Uterus (tissue), 4 donors: ENCODE measurements at places on chromosomes 2 and 18. TPM values are rescaled to one million over a fixed set of nuclear protein-coding genes. Genes with fewer than 3 reads are reported as not detected.
A peak's percentile ranks its signal among the peaks of the same experiment; 100 is the strongest.

- no peaks in the 10 kb centered on the region for H3K27me3 ChIP-seq
- H3K4me3 ChIP-seq = no peak overlapping the region
These were observed 10.2 kb upstream of the SCN3A start for GRCh38 chr2:165214093-165214492.

DNA sequence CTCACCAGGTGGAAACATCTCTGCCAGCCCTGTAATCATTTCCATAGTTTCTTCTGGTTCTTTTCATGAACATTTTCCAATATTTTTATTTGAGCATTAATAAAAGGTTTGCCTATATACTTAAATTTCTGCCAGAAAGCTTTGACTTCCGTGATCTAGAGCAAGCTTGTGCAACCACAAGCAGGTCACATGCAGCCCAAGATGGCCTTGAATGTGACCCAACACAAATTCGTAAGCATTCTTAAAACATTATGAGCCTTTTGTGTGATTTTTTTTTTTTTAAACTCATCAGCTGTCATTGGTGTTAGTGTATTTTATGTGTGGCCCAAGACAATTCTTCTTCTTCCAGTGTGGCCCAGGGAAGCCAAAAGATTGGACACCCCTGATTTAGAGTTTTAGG lies 51.6 kb downstream of the NEDD4L start:
- no peaks in the 10 kb centered on the region for H3K4me1 ChIP-seq
- no peak for DNase-seq
- H3K27ac ChIP-seq = no peak overlapping the region
- no peak overlapping the region for H3K4me3 ChIP-seq
- H3K36me3 ChIP-seq = no peaks in the 10 kb centered on the region

- no peaks in the 10 kb centered on the region for H3K36me3 ChIP-seq
- no peak overlapping the region for H3K4me3 ChIP-seq
These were observed 1566.6 kb upstream of the SLC39A10 start for GRCh38 chr2:194090251-194090905.

- H3K27me3 ChIP-seq = no peaks in the 10 kb centered on the region
- H3K27ac ChIP-seq = peak overlapping the region; percentile 88
- H3K36me3 ChIP-seq = no peaks in the 10 kb centered on the region
- DNase-seq = no peak
- H3K4me1 ChIP-seq = peaks cover 46% of the 10 kb centered on the region
These were observed 52.4 kb downstream of the ASAP2 start for GRCh38 chr2:9258953-9259399.

- H3K4me3 ChIP-seq = no peak overlapping the region
- no peak overlapping the region for H3K27ac ChIP-seq
- DNase-seq = no peak
- H3K4me1 ChIP-seq = no peaks in the 10 kb centered on the region
These were observed 42.6 kb upstream of the CD302 start for GRCh38 chr2:159840616-159841015.

GRCh38 chr2:109212836-109213563 lies 84.0 kb downstream of the SH3RF3 start:
- H3K4me3 ChIP-seq = no peak overlapping the region
- no peaks in the 10 kb centered on the region for H3K27me3 ChIP-seq
- peaks cover 8% of the 10 kb centered on the region for H3K4me1 ChIP-seq

- H3K36me3 ChIP-seq = no peaks in the 10 kb centered on the region
- no peaks in the 10 kb centered on the region for H3K4me1 ChIP-seq
- DNase-seq = no peak
- H3K4me3 ChIP-seq = no peak overlapping the region
- no peak overlapping the region for H3K27ac ChIP-seq
- no peaks in the 10 kb centered on the region for H3K27me3 ChIP-seq
These were observed 26.7 kb downstream of the CIB4 start for GRCh38 chr2:26614216-26615138.

DNA sequence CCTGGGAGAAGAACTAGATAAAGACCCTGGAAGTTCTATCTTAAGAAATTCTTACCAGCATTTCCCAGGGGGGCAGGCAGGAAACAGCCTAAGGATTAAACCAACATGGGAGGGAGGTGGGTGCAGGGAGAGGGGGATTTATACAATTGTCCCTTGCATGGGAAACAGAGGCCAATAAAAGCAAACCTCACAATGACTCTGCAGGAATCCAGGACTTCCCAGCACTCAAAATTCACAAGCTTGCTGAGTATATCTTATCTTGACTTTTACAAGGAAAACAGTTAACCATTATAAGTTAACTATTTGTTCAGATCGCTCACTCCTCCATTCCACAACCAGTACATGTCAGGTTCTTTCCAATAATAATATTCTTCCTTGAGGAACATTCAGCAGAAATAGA lies 241.3 kb downstream of the MREG start:
- H3K4me3 ChIP-seq = no peak overlapping the region
- no peak for DNase-seq
- H3K36me3 ChIP-seq = no peaks in the 10 kb centered on the region
- no peaks in the 10 kb centered on the region for H3K27me3 ChIP-seq

DNA sequence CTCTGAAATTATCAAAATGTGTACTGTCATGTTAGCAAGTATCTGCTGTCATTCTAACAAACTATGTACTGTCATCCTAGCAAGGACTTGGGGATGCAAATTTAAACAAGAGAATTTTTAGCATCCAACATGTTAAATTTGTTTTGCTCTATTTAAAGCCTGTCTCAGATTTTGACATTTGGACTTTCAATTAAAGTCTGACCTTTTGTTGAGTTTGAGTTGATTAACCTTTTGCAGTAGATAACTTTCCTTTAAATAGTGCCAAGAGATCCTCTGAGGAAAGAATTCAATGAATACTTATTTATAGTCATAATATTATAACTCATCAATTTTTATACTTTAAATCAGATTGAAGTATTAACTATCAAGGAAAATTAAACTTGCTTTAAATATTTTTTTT lies 80.2 kb downstream of the TDRD15 start:
- no peaks in the 10 kb centered on the region for H3K36me3 ChIP-seq
- no peak overlapping the region for H3K27ac ChIP-seq
- no peak overlapping the region for H3K4me3 ChIP-seq
- DNase-seq = no peak
- no peaks in the 10 kb centered on the region for H3K27me3 ChIP-seq
- no peaks in the 10 kb centered on the region for H3K4me1 ChIP-seq

DNA sequence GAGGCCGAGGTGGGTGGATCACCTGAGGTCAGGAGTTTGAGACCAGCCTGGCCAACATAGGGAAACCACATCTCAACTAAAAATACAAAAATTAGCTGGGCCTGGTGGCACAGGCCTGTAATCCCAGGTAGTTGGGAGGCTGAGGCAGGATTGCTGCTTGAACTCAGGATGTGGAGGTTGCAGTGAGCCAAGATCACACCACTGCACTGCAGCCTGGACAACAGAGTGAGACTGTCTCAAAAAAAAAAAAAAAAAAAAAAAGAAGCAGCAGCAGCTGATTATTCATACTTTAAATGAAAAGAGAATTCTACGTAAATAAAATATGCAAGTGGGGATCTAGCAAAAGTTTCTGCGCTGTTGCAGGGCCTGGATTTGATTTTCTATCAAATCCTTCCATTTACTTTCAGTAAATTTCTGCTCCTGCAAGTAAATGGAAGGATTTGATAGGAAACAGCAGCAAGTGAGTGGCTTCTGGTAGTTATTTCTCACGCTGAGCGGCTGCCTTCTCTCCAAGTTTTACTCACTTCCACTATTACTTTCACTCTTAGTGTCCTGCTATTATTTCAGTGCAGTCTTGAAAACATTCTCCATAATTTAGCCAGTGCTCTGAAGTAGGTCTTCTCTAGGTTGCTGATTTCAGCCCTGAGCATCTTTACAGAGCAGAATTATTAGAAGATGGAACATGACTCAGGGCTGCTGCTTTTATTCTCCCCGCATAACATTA lies 68.4 kb downstream of the SLC16A14 start:
- no peaks in the 10 kb centered on the region for H3K27me3 ChIP-seq
- H3K36me3 ChIP-seq = no peaks in the 10 kb centered on the region
- no peaks in the 10 kb centered on the region for H3K4me1 ChIP-seq
- no peak overlapping the region for H3K4me3 ChIP-seq

- H3K36me3 ChIP-seq = no peaks in the 10 kb centered on the region
- peak within 1 kb of the TSS; percentile 56 for H3K27ac ChIP-seq
- H3K4me3 ChIP-seq = peak within 1 kb of the TSS; percentile 55
- H3K27me3 ChIP-seq = no peaks in the 10 kb centered on the region
These were observed at the start of gene IGFBP2 for GRCh38 chr2:216632952-216633615. IGFBP2 (plus strand) TSS chr2:216633420; CDS start chr2:216633524, 104 bp downstream.

GRCh38 chr2:149040451-149040850 lies 2.0 kb downstream of the LYPD6B start:
- H3K36me3 ChIP-seq = no peaks in the 10 kb centered on the region
- no peak overlapping the region for H3K4me3 ChIP-seq
- no peaks in the 10 kb centered on the region for H3K4me1 ChIP-seq
- no peak overlapping the region for H3K27ac ChIP-seq

DNA sequence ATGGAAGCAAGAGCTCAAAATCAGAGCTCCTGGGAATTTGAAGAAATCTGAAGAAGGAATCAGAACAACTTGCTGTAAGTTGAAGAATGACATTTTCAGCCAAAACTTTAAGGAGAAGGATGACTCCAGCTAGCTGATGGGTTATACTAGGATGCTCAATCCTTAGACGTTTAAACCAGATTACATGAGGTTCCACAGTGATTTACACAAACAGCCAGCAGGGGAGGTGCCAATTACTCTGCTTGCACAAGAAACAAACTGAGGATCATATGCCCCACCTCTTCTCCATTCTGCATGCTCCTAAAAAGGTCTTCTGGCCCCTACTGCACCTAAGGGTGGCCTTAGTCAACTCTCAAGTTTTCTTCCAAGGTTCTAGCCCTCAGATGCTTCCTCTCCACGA lies 47.9 kb upstream of the PCBP1 start:
- H3K4me1 ChIP-seq = no peaks in the 10 kb centered on the region
- H3K4me3 ChIP-seq = no peak overlapping the region
- no peaks in the 10 kb centered on the region for H3K36me3 ChIP-seq
- no peaks in the 10 kb centered on the region for H3K27me3 ChIP-seq
- H3K27ac ChIP-seq = no peak overlapping the region
- no peak for DNase-seq

- no peaks in the 10 kb centered on the region for H3K4me1 ChIP-seq
- H3K4me3 ChIP-seq = no peak overlapping the region
- no peaks in the 10 kb centered on the region for H3K27me3 ChIP-seq
- DNase-seq = no peak
- no peak overlapping the region for H3K27ac ChIP-seq
- no peaks in the 10 kb centered on the region for H3K36me3 ChIP-seq
These were observed 2.0 kb downstream of the CDH7 start for GRCh38 chr18:65752625-65753325.

DNA sequence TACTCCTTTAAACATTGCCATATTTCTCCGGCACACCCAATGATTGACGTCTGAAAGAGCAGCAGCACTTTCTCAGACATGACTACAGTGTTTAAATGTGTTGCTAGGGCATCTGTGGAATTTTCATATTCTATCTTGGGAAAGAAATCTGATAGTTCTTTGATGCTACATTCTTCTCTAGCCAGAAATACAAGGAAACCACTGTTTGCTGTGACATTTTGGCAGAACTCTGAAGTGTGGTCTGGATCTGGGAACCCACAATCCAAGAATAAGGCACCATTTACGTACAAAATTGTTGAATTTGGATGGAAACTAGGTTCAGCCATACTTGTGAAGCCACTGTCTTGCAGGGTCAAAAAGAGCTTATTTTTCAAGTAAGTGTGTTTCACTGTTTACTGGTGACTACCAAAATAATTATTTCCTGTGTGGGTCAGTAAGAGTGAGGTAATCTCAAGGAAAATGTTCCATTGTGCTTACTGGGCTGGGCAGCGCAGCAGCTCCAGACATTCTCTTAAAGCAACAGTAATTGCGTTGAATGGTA lies 21.3 kb upstream of the CD28 start:
- H3K27me3 ChIP-seq = no peaks in the 10 kb centered on the region
- no peaks in the 10 kb centered on the region for H3K4me1 ChIP-seq
- no peaks in the 10 kb centered on the region for H3K36me3 ChIP-seq
- no peak for DNase-seq
- peak overlapping the region; percentile 72 for H3K27ac ChIP-seq
- H3K4me3 ChIP-seq = no peak overlapping the region

- H3K4me3 ChIP-seq = no peak overlapping the region
- H3K36me3 ChIP-seq = no peaks in the 10 kb centered on the region
- no peak for DNase-seq
- H3K4me1 ChIP-seq = no peaks in the 10 kb centered on the region
These were observed 8.3 kb downstream of the TRIM54 start for GRCh38 chr2:27290549-27290948.

- no peak for DNase-seq
- no peaks in the 10 kb centered on the region for H3K4me1 ChIP-seq
- no peaks in the 10 kb centered on the region for H3K27me3 ChIP-seq
- no peak overlapping the region for H3K27ac ChIP-seq
These were observed 3.2 kb downstream of the DSEL start for GRCh38 chr18:67513280-67513679.

- peak within 1 kb of the TSS; percentile 48 for H3K4me3 ChIP-seq
- peak; percentile 82 for DNase-seq
- H3K27me3 ChIP-seq = no peaks in the 10 kb centered on the region
- peak within 1 kb of the TSS; percentile 86 for H3K27ac ChIP-seq
These were observed at the start of gene CAVIN2 for GRCh38 chr2:191846515-191847476. CAVIN2 (minus strand) TSS chr2:191847088; CDS start chr2:191846925, 163 bp downstream.

GRCh38 chr2:27647289-27647688 lies 16.1 kb downstream of the SUPT7L start:
- DNase-seq = no peak
- no peaks in the 10 kb centered on the region for H3K4me1 ChIP-seq
- H3K4me3 ChIP-seq = no peak overlapping the region
- no peaks in the 10 kb centered on the region for H3K27me3 ChIP-seq
- no peaks in the 10 kb centered on the region for H3K36me3 ChIP-seq
- no peak overlapping the region for H3K27ac ChIP-seq

DNA sequence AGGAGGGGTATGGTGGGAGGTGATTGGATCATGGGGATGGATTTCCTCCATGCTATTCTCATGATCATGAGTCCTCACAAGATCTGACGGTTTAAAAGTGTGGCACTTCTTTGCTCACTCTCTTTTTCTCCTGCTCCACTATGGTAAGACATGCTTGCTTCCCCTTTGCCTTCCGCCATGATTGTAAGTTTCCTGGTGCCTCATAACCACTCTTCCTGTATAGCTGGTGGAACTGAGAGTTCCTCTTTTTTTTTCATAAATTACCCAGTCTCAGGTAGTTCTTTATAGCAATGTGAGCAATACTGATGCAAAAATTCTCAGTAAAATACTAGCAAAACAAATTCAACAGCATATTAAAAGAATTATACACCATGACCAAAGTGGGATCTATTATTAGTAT lies 728.5 kb upstream of the SLC8A1 start:
- H3K4me1 ChIP-seq = no peaks in the 10 kb centered on the region
- no peaks in the 10 kb centered on the region for H3K27me3 ChIP-seq
- DNase-seq = no peak
- no peak overlapping the region for H3K4me3 ChIP-seq
- H3K27ac ChIP-seq = no peak overlapping the region

GRCh38 chr2:218002143-218002844 lies 501 bp downstream of the TNS1 start:
- H3K36me3 ChIP-seq = no peaks in the 10 kb centered on the region
- peaks cover 13% of the 10 kb centered on the region for H3K4me1 ChIP-seq
- H3K27ac ChIP-seq = peak overlapping the region; percentile 70
- DNase-seq = no peak
- no peaks in the 10 kb centered on the region for H3K27me3 ChIP-seq
- H3K4me3 ChIP-seq = peak overlapping the region; percentile 27

The VWC2L gene
- total RNA-seq = not detected

The DUSP2 gene
- total RNA-seq = 2.6 TPM

The CCL20 gene
- not detected for total RNA-seq

The NTSR2 gene
- not detected for total RNA-seq

The CERS6 gene
- 30.2 TPM for total RNA-seq

The RSAD2 gene
- total RNA-seq = 0.51 TPM

The RNASEH1 gene
- 19.4 TPM for total RNA-seq

The B4GALT6 gene
- 1.5 TPM for total RNA-seq

The TTN gene
- total RNA-seq = 8.4 TPM

The GREB1 gene
- total RNA-seq = 130 TPM

The GEN1 gene
- 4.7 TPM for total RNA-seq

The POTEC gene
- total RNA-seq = not detected

The SIX3 gene
- total RNA-seq = not detected
